ENCODE measurements at places on chromosomes 2 and 18.

GRCh38 chr2:223886726-223887125 is 49.3 kb upstream of the AP1S3 start:
- no peak for DNase-seq

DNA sequence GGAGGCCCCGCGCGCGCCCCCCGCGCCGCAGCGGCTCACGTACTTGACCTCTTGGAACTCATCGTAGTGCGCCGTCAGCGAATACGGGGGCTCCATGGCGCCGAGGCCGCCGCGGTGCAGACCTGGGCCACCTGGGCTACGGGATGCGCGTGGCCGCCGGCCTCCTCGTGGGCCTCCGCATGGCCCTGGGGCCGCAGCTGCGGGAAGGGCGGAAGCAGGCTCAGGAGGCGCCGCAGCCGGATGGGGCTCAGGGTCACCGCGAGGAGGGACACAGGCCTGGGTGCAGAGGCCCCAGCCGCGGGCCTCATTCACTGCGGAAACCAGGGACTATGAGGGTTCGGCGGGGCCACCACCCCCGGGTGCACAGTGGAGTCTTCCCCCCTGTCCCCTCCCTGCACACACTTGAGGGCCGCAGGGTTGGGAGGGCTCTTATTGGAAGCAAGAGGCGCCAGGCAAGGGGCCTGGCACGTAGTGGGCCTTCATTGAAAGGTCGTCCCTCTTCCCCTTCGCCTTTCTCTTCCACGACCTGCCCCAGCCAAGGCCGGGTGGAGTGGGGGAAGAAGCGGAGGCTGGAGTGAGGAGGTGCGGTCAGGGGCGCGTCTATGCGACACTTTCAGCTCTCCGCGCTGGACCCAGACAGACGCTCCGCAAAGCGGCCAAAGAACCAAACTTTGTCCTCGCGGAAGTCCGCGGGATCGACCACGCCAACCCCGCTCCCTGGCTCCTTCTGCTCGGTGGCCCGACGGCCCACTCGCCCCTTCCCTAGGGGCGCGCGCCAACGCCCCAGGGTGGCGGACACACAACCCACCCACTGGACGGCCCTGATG is 863 bp downstream of the ECEL1 start:
- no peak for DNase-seq

DNA sequence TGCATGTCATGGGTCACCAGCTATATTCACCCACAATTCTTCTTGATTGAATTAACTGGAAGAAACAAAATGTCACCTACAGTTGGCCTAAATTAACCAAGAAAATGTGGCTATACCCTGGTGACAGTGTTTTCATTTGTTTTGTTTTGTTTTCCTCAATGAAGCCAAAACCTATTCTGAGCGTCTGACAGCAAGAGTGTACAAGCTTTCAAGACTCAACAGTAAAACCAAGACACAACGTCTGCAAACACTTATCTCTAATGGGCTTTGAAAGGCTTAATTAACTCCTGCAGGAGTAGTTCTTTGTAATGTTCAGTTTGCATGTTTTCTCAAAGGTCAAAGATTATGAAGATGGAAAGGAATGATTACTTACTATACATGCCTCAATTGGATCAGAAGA is 827.6 kb upstream of the KLHL29 start:
- no peak for DNase-seq

DNA sequence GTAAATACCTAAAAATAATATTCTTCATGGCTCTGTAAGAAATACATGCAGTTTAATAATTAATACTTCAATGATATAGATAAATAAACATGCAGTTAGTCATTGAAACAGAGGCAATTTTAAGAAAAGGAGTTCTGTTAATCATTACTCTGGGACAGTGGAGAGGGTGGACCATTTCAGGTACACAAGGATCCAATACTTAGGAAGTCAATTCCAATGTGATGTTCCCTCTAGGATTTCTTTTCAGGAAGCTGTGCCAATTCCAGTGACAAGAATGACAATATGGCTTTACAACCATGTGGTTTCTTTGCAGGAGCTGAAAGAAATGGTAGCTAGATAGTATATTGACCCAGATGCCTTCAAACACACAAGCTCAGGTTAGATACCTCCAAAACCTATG is 175.8 kb upstream of the NETO1 start:
- no peak for DNase-seq

- no peak for DNase-seq
Observed at GRCh38 chr2:138228101-138228500, 263.8 kb downstream of the HNMT start.

DNA sequence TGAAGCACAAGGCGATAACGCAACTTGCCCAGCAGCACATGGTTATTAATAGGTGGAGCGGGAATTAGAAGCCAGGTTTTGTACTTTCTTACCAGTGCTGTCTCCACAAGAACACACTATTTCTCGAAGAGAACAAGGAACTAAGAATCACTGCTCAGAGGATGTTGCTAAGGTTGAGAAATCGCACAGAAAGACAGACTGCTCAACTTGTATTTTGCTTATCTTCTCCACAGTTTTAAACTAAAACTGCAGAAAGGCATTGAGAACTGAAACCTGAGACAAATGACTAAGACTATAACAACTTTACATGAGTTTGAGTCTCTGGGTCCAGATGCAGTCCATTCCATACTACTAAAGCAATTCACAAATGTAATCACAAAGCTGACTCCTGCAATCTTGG is 6.2 kb downstream of the PRKD3 start:
- DNase-seq: no peak

DNA sequence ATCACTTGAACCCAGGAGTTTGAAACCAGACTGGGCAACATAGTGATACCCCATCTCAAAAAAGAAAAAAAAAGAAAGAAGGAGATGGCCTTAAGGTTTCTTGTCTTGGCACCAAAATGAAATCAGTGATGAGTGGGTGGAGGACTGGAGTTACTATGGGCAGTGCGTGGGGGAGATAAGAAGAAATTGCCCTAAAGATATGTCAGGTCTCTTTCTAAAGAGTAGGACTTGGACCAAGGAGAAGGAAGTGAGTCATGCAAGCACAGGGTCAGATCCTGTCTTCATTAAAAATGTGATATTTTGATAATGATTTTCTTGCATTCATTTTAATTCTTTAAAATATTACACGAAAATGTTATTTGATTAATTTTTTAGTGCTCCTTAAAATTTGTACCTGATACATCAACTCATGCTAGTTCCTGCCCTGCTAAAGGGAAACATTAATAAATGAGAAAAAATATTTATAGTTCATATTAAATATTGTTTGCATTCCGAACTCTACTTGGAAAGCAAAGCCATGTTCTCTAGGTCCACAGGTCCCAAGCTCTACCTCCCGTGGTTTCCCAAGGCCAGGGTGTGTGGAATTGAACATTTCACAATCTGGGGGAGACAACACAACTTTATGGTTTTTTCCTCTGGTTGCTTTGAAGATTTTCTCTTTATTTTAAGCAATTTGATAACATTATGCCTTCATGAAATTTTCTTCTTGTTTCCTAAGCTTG is 62.6 kb upstream of the CTLA4 start:
- no peak for DNase-seq

- DNase-seq: no peak
Observed at GRCh38 chr2:65153515-65153914, 23.6 kb upstream of the RAB1A start.

DNA sequence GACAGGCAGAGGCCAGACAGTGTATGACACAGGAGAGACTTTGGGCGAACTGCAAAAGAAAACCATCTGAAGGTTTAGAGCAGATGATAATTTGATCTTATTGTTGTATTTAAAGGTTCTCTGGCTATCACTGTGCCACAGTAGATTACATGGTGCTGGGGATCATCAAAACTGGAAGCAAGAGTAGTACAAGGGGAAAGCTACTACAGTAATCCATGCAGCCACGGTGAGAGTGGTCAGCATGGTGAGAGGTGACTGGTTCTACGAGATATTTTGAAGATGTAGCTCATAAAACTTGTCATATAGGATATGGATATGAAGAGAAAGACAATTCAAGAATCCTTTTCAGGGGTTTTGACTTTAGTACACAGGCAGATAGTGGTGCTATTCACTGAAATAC is 194.8 kb upstream of the GULP1 start:
- DNase-seq: no peak

DNA sequence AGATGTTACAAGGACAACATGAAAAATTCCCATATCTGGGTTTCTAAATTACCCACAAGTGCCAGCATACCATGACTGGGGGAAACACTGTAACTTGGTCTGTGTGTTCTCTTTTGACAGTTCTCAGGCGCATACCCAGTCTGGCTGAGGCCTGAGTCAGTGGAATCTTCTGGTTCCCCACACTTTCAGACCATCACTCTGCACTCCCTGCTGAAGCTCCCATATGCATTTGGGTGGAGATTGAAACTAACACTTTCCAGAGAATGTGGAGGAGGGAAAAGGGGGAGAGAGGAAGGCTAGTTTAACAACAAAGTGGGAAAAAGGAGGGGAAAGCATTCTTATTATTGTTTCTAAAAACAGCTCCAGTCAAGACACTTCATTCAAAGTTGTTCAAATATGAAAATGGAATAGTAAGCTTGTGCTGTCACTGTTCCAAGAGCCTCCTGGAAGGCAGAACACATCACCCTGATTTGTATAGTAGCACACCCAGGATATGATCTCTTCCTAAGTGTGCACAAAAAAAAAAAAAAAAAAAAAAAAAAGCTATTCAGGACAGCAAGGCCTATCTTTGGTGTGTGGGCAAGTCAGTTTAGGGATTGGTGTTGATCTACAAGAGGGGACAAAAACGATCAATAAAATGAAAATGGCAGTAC is 48.1 kb upstream of the CTIF start:
- no peak for DNase-seq

GRCh38 chr2:147197754-147198483 is 646.9 kb upstream of the ACVR2A start:
- DNase-seq: no peak

- no peak for DNase-seq
Observed at GRCh38 chr2:220665108-220665471, 907.0 kb downstream of the EPHA4 start.

DNA sequence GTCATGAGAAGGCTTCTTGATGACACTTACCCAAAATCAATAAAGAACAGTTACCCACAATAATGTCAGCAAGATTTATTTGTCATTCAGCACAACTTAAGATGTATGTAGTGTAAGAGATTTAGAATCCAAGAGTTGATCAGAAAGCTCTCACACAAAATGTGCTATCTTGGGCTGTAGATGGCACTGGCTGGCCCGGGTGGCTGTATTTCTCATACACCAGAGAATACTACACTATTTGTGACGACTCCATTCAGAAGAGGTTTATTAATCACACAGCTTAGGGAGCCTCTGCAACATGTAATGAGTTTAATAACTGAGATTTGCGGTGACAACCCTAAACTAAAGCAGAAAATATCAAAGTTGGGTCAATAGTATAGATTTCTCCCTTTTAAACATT is 530.4 kb upstream of the KLHL29 start:
- no peak for DNase-seq

DNA sequence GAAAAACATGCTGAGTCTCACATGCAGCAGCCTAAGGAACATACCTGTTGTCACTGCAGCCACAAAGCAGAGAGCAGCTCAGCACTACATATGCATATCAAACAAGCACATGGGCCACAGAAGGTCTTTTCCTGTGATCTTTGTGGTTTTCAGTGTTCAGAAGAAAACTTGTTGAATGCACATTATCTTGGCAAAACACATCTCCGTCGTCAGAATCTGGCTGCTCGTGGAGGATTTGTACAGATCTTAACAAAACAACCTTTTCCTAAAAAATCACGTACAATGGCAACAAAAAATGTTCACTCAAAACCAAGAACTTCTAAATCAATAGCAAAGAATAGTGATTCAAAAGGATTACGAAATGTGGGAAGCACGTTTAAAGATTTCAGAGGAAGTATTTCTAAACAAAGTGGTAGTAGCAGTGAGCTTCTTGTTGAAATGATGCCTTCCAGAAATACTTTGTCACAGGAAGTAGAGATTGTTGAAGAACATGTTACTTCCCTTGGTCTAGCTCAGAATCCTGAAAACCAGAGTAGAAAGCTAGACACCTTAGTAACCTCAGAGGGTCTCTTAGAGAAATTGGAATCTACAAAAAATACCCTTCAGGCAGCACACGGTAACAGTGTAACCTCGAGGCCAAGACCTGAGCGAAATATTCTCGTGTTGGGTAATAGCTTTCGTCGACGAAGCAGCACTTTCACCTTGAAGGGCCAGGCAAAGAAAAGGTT is 34.1 kb downstream of the ZNF407 start:
- DNase-seq: no peak

- no peak for DNase-seq
Observed at GRCh38 chr2:59171019-59171418, 929.9 kb upstream of the FANCL start.

DNA sequence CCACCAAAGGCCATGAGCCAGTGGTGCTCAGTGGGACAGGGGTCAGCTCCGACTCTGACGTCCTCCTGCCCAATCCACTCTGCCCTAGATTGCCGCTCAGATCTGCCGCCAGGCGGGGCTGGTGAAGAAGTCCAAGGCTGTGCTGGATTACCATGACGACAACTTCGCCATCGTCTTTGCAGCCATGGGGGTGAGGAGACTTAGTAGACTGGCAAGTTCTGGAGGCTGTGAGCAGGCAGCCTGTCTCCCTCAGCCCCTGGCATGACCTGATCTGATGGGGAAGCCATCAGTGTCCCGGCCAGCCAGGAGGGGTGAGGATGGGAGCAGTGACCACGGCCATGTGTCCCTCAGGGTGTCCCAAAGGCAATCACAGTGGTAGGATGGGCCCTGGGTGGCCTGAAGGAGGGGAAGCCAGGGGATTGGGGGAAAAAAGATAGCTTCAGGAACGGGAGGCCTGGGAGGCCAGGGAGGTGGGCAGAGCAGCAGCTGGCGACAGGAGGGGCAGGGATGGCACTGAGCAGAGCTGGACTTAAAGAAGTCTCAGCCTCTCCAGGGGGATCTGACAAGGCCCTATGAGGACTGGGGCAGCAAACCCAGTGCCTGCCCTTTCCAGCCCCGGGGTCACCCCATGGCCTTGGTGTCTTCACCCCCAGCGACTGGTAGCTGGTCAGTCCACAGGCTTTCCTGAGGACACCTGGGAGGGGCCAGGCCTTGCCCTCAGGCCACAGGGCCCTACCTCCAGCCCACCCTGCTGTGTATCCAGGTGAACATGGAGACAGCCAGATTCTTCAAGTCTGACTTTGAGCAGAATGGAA is 17.4 kb upstream of the ANKRD53 start:
- no peak for DNase-seq

- DNase-seq: no peak
Observed at GRCh38 chr2:148979919-148980277, 58.6 kb upstream of the LYPD6B start.

DNA sequence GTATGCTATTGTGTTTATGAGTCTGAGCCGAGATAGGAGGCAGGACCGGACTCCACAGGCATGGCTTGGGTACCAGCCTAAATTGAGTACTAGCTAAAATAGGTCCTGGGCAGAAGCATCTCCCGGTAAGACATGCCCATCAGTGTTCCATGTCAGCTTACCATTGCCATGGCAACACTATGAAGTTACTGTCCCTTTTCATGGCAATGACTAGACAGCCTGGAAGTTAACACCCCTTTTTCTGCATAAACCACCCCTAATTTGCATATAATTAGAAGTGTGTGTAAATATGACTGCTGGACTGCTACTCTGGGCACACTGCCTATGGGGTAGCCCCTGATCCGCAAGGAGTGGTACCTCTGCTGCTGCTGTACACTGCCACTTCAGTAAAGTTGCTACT is 1005.1 kb upstream of the FAM98A start:
- no peak for DNase-seq

Measured in neural crest cell (in vitro differentiated cells).